ENCODE measurements at places on chromosomes 13 and 19. TPM values are rescaled to one million over a fixed set of nuclear protein-coding genes. Genes with fewer than 3 reads are reported as not detected.
A peak's percentile ranks its signal among the peaks of the same experiment; 100 is the strongest.

The PDX1 gene
- not detected for total RNA-seq

The S1PR5 gene
- not detected for total RNA-seq

The ZIK1 gene
- total RNA-seq = 14.4 TPM

The DNAJC15 gene
- total RNA-seq = 13.6 TPM

DNA sequence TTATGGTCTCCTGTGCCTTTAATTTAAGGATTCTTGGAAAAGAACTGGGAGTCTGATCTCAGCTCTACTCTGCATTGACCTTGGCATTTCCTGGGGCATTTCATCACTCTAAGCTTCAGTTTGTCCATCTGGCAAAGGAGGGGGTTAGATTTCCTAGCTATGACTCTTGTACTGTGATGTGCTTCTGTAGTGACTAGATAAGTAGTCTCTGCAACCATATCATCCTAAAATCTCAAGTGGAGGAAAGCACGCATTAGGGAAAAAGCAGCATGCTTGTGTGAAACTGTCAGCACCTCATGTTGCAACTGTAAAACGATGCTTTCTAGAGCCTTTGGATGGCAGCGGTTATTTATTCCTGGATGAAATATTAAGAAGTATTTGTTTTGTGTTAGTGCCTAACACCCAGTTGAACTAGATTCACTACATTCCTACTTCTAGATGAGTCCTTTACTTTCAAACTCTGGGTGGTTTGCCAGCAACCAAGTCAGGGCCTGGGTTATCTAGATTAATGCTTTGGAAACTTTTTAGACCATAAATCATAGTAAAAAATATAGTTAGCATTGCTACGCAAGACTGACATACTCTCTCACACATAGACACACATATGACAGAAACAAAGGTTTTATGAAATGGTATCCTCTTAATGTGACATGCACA is 6.8 kb downstream of the WDFY2 start:
- peaks cover 5% of the 10 kb centered on the region for H3K36me3 ChIP-seq
- no peak overlapping the region for H3K4me3 ChIP-seq
- H3K27ac ChIP-seq = no peak overlapping the region
- H3K27me3 ChIP-seq = no peaks in the 10 kb centered on the region
- no peak for DNase-seq
- H3K4me1 ChIP-seq = peaks cover 48% of the 10 kb centered on the region

DNA sequence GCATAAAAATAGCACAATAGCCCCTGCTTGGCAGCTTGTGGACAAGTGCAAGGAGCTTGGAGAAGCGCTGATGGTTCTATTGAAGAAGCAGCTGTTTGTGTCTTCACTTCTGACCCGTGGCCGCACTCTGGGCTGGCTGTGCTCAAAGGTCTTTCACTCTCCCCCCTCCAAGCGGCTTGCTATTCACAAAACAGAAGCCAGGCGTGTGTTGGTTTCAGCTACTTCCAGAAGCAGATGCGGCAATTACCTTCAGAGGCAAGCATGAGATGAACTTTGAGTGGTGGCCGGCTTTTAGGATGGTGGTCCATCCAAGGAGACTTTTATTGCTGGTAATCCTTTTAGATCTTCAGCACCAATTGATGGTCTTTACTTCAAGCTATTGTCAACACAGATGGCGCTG is 188.5 kb upstream of the ARGLU1 start:
- peaks cover 3% of the 10 kb centered on the region for H3K4me1 ChIP-seq
- H3K4me3 ChIP-seq = no peak overlapping the region
- peaks cover 25% of the 10 kb centered on the region for H3K27me3 ChIP-seq
- DNase-seq = no peak
- no peak overlapping the region for H3K27ac ChIP-seq
- no peaks in the 10 kb centered on the region for H3K36me3 ChIP-seq

DNA sequence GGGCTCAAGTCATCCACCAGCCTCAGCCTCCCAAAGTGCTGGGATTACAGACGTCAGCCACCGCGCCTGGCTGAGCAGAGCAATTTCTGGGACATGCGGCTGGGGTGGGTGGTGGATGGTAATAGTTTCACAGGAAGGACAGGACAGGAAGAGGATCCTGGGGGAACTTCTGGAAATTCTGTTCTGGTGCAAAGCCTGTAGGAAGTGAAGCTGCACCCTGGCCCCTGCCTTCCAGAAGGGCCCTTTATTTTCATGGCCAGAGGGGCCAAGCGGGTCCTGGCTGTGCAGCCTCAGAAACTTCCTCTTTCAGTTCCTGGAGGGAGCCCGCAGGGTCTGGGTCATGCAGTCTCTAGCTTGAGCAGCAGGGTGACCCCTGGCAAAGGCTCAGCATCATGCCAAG is 15.7 kb downstream of the FEM1A start:
- H3K36me3 ChIP-seq = no peaks in the 10 kb centered on the region
- peaks cover 7% of the 10 kb centered on the region for H3K4me1 ChIP-seq
- no peaks in the 10 kb centered on the region for H3K27me3 ChIP-seq

DNA sequence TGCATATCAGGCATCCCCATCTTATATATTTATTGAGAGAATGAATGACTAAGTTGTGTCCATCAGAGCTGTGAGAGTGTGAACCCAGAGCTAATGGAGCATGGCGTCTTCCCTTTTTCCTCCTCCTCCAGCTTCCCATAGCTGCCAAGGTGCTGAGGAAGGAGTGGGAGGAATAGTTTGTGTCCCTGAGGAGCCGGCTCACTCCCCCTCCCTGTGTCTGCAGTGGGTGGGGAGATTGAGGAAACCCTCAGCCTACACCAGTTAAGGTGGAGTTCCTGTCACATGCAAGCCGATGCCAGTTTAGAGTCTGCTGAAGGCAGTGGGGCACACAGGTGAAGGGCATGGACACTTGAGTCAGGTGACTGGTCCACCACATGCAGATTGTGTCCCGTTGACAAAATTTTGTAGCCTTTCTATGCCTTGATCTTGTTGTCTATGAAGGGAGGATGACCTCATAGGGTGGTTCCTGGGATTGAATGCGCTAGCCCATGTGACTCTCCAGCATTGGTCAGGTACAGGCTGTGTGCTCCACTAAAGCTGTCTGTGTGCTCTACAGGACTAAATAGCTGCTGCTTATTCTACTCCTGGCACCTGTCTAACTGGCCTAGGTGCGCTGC is 47.6 kb upstream of the GPI start:
- H3K4me3 ChIP-seq = no peak overlapping the region
- peaks cover 45% of the 10 kb centered on the region for H3K4me1 ChIP-seq
- DNase-seq = no peak
- H3K27me3 ChIP-seq = no peaks in the 10 kb centered on the region

DNA sequence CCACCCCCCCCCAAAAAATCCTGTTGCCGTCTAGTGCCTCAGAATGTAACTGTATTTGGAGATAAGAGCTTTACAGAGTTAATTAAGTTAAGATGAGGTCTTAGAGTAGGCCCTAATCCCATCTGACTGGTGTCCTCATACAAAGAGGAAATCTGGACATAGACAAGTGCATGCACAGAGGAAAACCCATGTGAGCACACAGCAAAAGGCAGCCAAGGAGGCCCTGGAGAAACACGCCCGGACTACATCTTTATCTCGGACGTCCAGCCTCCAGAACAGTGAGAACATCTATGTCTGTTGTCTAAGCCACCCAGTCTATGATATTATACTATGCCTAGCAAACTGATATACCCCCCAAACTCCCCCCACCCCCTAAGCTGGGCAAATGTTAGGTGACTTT is 193.8 kb downstream of the KATNAL1 start:
- no peak for DNase-seq
- no peaks in the 10 kb centered on the region for H3K36me3 ChIP-seq
- no peak overlapping the region for H3K27ac ChIP-seq
- peaks cover 3% of the 10 kb centered on the region for H3K27me3 ChIP-seq

DNA sequence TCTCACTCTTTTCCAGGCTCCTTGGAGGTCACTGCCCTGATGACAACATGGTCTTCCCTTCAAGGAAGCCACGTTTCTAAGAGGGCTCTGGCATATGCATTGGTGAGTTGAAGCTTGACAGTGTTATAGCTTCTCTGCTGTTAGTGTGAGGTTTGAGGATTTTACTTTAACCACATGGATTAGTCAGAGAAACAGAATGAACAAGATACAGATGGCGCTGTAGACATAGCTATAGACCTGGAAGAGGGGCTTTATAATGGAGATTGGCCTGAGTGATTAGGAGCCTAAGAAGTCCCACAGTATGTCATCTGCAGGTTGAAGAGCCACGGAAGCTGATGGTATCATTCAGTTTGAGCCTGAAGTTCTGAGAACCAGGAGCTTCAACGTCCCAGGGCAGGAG is 18.4 kb upstream of the URI1 start:
- H3K36me3 ChIP-seq = no peaks in the 10 kb centered on the region
- peaks cover 3% of the 10 kb centered on the region for H3K27me3 ChIP-seq
- H3K4me1 ChIP-seq = peaks cover 2% of the 10 kb centered on the region
- no peak overlapping the region for H3K4me3 ChIP-seq
- H3K27ac ChIP-seq = no peak overlapping the region

DNA sequence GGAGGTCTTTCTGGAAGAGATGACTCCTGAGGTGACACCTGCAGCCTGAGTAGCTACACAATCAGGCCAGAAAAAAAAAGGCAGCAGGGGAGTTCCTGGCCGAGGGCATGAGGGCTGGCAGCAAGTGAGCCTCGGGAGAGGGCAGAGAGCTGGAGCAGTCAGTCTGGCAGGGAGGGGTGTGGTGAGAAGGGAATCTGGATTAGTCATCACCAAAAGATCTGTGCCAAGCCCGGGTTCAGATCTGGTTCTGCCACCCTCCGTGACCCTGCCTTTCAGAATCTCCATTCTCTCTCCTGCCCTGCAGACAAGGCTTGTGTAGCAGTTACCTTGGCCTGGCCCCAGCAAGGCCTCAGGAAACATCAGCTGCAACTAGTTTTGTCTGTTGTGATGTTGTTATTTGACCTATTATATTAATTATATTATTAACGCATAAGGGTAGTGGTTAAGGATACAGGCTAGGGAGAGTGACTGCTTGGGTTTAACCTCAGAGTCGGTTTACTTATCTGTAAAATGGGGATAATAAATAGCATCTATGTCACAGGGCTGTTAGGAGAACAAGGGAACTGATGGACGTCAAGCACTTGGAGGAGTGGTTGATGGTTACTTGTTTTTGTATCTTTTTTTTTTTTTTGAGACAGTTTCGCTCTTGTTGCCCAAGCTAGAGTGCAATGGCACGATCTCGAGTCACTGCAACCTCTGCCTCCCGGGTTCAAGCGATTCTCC is 2.7 kb upstream of the CAPNS1 start:
- DNase-seq = no peak
- no peak overlapping the region for H3K27ac ChIP-seq
- no peak overlapping the region for H3K4me3 ChIP-seq
- peaks cover 24% of the 10 kb centered on the region for H3K4me1 ChIP-seq

- no peak overlapping the region for H3K27ac ChIP-seq
- H3K4me1 ChIP-seq = no peaks in the 10 kb centered on the region
- H3K27me3 ChIP-seq = no peaks in the 10 kb centered on the region
- DNase-seq = no peak
- no peak overlapping the region for H3K4me3 ChIP-seq
Measured at GRCh38 chr13:72104656-72105180, 237.7 kb upstream of the DACH1 start.

GRCh38 chr13:36030670-36031331 is 100.4 kb downstream of the DCLK1 start:
- H3K27ac ChIP-seq = no peak overlapping the region
- no peak overlapping the region for H3K4me3 ChIP-seq
- H3K36me3 ChIP-seq = no peaks in the 10 kb centered on the region

GRCh38 chr19:5128251-5128935 is 159.5 kb downstream of the KDM4B start:
- no peak for DNase-seq
- H3K27me3 ChIP-seq = no peaks in the 10 kb centered on the region
- peaks cover 25% of the 10 kb centered on the region for H3K4me1 ChIP-seq

DNA sequence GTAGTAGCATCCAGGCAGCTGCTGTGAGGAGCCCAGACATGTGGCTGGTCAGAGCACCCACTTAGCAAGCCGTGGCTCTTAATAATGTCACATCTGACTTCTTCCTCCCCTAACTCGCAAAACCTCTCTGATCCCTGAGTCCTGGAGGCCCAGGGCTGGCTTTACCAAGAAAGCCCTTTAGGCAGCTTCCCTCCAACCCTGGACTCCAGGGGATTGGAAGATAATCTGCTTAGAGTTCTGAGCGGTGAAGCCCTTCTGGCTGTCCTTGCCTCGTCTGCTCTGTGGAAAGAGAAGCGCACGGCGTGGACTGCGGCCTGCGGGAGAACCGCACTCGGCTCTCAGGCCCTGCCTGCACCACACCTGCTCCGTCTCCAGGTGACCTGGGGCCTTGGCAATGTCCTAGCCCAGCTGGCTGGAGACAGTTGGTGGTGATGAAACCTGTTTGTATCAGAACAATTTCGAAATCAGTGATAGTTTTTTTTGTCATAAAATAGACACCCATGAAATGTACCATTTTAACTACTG is 64.5 kb upstream of the MCF2L start:
- H3K27me3 ChIP-seq = no peaks in the 10 kb centered on the region
- no peaks in the 10 kb centered on the region for H3K36me3 ChIP-seq
- DNase-seq = no peak
- H3K4me3 ChIP-seq = no peak overlapping the region
- H3K4me1 ChIP-seq = no peaks in the 10 kb centered on the region

- H3K36me3 ChIP-seq = peaks cover 9% of the 10 kb centered on the region
- peak overlapping the region; percentile 8 for H3K4me3 ChIP-seq
- peak overlapping the region; percentile 80 for H3K27ac ChIP-seq
- H3K4me1 ChIP-seq = peaks cover 42% of the 10 kb centered on the region
Measured at GRCh38 chr13:20461481-20461859, 64.2 kb downstream of the CRYL1 start.

DNA sequence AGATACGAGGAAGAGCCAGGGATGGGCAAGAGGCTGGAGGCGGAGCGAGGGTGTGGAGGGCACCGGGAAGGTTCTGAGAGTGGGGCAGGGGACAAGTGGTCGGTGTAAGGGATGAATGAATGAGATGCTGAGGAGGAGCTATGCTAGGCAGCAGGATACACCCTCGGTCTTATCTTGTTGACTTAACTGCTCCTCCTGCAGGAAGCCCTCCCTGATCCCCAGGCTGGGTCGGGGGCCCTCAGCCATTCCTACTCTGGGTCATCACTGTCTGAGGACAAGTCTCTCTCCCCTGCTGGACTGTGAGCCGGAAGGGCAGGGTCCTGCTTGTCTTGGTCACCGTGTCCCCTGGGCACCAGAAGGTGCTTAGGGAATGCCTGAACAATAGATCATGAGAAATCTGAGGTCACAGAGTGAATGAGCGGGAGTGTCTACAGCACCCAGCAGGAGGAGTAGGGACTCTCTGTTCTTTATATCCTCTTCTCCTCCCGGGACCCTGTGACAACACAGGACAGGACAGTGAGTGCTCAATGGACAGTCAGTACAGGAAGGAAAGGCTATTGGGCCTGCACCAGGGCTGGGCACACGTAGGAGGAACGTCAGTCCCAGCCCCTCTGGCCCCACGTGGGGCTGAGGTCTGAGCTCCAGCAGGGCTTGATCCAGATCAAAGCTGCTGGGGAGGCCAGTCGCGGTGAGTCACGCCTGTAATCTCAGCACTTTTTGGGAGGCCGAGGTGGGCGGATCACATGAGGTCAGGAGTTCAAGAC is 6.5 kb downstream of the NKPD1 start:
- peak overlapping the region; percentile 47 for H3K4me3 ChIP-seq
- H3K36me3 ChIP-seq = peaks cover 12% of the 10 kb centered on the region
- peak overlapping the region; percentile 34 for H3K27ac ChIP-seq
- peaks cover 21% of the 10 kb centered on the region for H3K4me1 ChIP-seq
- no peak for DNase-seq
- H3K27me3 ChIP-seq = peaks cover 36% of the 10 kb centered on the region

Measured in activated naive CD8-positive, alpha-beta T cell treated with anti-CD3 and anti-CD28 coated beads for 36 hours (primary cell).